ENCODE measurements at places on chromosomes 16 and 17.

DNA sequence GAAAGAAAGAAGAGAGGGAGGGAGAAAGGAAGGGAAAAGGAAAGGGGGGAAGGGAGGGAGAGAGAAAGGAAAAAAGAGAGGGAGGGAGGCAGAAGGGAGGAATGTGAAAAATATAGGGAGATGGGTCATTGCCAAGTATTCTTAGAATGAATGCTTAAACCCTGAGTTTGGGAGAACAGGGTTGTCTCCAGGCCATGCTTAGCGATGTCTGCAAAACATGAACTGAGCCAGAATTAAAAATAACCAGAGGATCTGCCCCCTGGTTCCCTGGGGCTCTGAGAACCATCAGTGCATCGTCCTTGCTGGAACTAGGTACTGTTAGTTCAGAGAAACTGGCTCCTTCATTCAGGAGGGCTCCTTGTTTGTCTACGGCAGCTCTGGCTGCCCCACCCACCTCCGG, 170.4 kb downstream of the IRX5 start:
- no peak for DNase-seq

DNA sequence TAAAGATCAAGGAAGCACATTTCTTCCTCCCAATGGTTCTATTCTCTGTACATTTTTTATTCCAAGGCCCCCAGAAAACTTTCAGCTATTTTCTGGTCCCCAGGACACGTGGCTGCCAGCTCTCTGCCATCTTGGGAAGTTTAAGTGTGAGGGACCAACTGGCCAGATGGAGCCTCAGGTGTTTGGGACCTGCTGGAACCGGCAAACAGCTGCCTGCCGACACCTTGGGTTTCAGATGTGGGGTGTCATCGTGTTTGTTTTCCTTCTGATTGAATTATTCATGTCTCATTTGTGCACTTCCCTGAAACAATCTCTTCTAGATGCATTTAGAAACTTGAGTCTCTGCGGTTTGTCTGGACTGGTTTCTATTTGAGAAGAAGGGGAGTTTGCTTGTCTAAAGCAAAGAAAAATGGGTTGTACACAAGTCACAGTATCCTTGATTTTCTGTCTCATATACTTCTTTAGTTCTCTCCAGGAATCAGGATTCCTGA, 386.5 kb downstream of the SLC39A11 start:
- no peak for DNase-seq

GRCh38 chr16:2244301-2244700, 7.1 kb downstream of the ECI1 start:
- no peak for DNase-seq

GRCh38 chr17:8333281-8333680, 6.4 kb upstream of the ODF4 start:
- no peak for DNase-seq

DNA sequence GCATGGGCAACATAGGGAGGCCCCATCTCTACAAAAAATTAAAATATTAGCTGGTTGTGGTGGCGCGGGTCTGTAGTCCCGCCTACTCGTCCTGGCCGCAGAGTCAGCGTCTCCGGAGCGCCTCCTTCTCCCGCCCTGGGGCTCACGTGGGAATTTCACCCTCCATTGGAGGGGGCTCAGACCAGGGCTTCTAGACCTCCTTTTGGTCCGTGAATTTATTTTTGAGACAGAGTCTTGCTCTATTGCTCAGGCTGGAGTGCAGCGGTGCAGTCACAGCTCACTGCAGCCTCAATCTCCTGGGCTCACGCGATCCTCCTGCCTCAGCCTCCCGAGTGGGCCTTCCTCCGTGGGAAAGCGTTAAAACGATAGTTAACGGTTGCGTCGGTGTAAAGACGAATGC, 394 bp upstream of the NME4 start:
- no peak for DNase-seq

DNA sequence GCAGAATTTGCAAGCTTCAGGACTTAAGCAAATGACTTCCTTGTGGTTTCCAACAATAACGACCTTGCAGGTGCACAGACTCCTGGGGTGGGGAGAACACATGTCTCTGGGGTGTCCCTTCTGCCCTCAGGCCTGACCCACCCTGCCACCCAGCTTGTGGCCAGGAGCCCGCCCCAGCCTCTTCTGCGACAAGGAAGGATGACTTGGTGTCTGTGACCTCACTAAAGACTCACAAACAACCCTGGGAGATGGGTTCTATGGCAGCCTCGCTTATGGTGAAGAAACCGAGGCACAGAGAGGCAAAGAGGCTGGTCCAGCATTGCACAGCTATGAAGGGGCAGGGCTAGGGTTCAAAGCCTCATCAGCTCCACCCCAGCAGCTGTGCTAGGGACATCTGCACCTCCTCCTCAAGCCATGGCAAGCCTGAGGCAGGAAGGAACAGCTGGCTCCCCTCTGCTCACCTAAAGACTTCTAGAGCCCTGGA, 2.6 kb downstream of the ATP2A3 start:
- no peak for DNase-seq

- DNase-seq = no peak
Measured at GRCh38 chr17:55652825-55653224, 69.8 kb downstream of the TMEM100 start.

GRCh38 chr16:2143878-2144485, 4.4 kb upstream of the RAB26 start:
- no peak for DNase-seq

GRCh38 chr16:22318690-22319358, 21.6 kb downstream of the POLR3E start:
- DNase-seq = no peak

- DNase-seq = no peak
Measured at GRCh38 chr17:41880130-41880529, 14.9 kb upstream of the KLHL11 start.

DNA sequence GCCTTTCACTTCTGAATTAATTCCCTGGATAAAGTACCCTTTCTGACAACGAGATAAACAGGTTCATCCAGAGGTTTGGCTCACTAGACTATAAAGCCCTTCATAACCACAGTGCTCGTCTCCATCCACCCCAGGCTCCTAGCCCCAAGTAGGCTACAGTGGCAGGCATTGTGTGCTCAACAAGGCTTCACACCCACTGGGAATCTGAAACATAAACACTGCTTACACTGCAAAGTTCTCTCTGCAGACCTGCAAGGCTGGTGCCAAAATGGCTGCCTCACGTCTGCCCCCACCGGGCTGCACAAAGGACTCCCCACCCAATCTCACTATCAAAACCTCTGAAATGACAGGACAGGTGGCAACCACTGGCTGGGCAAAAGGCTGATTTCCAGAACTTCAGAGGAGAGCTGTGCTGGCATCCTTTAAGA, 5.1 kb upstream of the HLF start:
- DNase-seq = no peak

DNA sequence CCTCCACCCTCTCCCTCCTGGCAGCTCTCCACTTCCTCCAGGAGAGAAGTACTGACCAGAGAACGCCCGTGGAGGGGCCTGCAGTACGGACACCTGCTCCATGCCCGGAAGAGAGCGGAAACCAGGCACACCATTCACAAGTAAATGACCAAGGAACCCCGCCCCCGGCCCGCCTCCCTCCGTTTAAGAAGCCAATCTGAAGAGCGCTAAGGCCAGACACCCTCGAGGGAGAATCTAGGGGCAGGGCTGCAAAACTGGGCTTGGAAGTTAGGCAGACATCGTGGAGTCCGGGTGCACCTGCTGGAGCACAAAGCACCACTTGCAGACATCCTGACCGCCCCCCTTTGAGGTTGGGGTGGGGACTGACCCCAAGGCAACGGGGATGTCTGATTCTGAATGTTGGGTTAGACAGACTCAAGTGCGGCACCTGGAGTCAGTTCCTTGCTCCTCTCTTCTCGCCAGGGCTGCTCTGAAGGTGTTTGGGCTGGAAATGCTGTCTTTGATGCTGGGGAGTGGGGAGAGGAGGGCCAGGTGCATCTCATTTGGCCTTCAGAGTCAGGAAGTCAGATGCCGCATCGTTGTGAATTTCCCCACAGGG, 964 bp upstream of the FAAP100 start:
- DNase-seq = peak; percentile 76

DNA sequence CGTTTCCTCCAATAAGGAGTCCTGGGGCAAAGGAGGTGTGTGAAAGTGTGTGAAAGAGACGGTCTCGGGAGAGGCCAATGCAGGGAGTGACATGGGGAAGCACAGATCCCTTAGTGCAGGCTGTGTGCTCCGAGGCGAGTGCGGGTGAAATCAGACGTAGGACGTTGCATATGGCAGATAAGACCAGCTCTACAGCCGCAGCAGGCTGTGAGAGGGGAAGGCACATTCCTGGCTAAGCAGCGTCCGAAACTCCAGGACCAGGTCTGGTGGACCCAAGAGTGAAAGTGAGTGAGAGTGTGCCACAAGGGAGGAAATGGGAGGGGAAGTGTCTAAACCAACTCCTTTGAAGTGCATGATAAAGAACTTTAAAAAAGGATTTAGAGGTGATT, 11.3 kb downstream of the POLR3K start:
- DNase-seq = no peak

DNA sequence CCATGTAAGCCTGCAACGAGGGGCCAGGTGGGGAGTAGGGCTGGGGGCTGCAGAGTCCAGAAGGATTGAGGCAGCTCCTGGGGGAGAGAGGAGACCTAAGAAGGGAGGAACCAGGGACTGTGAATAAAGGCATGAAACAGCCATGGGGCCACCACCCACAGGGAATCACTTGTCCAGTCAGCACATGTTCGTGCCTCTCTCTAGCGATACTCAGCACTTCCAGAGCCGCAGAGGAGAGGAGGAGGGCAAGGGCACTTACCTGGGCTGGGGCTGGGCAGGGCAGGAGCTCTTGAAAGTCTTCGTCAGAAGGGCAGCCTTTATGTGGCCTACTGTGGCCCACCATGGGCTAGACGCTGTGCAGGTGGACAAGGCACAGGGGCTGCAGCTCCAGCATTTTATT, 24.2 kb downstream of the CACNA1G start:
- DNase-seq = no peak

DNA sequence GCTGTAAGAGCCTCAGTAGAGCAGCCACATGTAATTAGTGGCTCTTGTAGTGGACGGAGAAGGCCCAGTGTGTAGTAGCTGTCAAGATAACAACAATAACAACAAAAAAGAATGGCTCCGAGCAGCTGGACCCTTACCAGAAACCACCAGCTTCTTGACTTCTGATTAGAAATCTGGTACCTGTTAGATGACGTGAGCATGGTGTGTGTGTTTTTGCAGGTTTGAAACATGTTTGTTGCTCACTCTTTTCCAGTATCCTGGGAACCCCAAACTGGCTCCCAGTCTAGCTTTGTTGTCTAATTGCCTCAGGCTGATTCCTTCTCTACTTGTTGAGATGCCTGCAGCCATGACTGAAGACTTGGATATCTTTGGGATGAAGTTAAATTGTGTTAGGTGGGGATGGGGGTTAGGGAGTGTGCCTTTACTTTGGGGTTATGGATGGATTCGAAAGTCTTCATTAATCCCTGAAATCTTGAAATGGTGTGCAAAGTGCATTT, 21.0 kb downstream of the IGF2BP1 start:
- DNase-seq = no peak

- DNase-seq = no peak
Measured at GRCh38 chr17:79824234-79824633, 15.0 kb downstream of the CBX4 start.

GRCh38 chr17:34633351-34633750, 54.0 kb downstream of the TMEM132E start:
- no peak for DNase-seq

DNA sequence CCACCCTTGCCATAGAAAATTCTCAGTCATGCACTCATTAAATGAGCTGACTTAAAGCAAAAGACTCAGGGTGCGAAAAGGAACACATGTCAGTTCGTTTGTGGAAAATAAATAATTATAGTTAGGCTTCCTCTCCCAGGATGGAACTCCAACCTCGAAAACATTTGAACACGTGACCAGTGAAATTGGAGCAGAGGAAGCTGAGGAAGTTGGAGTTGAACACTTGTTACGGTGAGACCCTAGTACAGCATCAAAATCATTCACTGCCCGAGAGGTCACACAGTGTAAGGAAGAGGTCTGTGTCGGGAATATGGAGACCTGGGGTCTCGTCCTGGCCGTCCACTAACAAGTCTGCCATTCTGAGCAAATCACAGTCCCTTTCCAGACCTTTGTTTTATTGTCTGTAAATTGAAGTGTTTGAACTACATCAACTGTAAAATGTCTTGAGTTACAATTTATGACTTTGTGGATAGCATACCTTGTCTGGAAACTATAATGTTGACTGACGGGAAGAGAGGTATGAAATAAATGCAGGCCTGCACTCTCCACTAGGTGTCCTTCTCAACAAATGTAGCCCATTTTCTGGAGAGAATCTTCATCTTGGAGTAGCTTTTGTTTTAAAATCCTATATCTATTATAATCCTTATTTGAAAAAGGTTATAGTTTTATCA, 7.7 kb downstream of the PSMD7 start:
- no peak for DNase-seq

- DNase-seq = no peak
Measured at GRCh38 chr17:58207451-58207850, 11.6 kb downstream of the MKS1 start.

GRCh38 chr17:72726936-72727335, 365.6 kb downstream of the SLC39A11 start:
- DNase-seq = no peak

GRCh38 chr17:386141-386876, 33.7 kb upstream of the RPH3AL start:
- peak; percentile 42 for DNase-seq

DNA sequence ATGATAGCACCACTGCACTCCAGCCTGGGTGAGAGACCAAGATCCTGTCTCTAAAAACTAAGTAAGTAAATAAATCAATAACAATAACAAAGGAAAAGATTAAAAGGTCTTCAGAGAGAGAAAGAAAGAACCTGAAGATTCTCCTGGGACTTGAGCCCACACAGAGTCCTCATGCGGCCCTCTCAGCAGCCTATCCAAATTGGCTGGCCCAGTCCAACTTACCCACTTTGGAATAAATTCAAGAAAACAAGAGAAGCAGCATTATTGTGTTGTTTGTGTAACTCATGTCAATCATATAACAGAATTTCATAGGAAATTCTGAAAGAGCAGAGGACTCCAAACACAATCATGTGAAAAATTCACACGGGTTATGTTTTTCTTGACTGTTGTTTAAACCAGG, 3.8 kb downstream of the SLX4 start:
- DNase-seq = no peak

Measured in anterior cingulate cortex (tissue), 58 donors.